ENCODE measurements at places on chromosomes 2 and 18.

GRCh38 chr2:157838442-157839161, 37.5 kb downstream of the ACVR1 start:
- DNase-seq: no peak

DNA sequence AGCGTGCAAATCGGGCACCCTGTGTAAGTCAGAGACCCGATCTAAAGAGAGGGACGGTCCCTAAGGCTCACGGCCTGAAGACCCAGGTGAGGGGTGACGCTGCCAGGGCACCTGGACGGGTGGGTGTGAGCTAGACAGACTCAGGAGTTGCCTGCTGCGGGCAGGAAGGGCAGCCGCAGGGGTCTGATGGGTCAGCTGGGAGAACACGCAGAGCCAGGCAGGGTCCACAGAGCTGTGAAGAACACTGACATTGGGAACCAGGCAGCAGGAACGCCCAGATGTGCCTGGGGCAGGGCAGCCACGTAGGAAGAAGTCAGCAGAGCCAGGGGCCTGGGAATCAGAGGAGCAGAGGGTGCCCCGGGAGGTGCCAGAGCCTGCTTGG, 25.9 kb downstream of the HDAC4 start:
- DNase-seq: no peak

GRCh38 chr18:1906421-1906820, 664.9 kb downstream of the METTL4 start:
- no peak for DNase-seq

DNA sequence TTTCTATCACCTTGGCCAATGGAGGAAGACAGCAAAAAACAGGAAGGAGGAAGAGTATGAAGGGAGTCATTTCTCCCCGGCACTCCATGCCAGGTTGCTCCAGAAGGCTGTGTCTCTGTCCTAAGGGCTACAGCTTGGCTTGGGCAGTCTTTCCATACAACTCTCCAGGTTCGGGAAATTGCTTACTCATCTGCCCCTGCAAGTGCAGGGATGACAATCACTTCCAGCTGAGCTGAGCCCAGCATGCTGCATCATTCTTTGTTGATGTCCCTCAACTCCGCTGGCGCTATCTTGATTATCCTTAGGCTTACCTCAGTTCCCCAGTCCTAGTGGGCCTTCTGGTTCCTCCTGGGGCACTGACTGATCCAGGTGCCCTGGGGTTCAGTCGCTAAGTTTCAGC, 86.9 kb upstream of the COPS8 start:
- no peak for DNase-seq

DNA sequence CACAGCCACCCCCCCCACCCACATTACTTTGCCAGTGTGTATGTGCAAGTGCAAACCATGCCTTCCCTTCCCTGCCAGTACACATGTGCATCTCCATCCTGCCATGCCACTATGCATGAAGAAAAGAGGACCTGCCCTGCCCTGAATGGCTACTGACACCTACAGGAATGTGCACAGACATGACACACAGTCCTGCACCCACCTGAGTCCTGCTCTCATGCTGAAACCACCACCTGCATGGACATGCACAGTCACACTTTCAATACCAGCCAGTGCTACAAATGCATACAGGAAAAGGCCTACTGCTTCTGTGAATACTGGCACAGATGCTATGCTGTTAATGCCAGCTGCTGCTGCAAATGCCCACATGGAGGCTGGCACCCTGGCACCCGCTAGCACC, 334.4 kb upstream of the DLGAP1 start:
- DNase-seq: no peak

GRCh38 chr18:80198391-80198790, 48.9 kb downstream of the PARD6G start:
- DNase-seq: no peak

DNA sequence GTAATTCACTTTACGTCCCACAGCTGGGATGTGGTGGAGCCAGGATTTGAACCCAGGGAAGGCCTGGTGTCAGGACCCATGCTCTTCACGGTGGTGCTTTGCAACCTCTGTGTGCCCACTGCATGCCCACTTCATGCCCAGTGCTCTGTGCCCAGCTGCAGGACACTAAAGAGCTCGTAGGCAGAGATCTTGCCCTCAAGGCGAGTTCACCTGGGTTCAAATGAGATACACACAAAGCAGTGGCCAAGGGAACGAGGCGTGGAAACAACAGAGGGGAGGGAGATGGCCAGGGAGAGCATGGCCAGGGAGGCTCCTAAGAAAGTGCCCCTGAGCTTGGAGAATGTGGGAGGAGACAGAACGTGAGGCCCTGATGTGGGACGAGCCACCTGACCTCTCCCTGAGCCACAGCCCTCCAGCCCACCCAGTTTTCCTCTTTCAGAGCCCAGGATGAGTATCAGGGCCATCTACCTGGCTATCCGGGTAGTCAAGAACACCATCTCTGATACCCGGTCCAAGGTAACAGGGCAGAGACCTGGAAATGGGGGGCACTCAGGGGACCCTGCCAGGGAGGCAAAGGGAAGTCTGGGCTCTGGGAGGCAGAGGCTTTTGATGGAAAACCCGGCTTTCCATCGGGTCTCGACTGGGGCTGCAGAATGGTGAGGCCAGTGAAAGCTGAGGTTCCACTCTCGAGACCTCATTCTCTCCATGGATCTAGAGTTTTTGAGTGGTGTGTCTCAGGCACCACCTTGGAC, 20.4 kb downstream of the MROH2A start:
- DNase-seq: no peak

DNA sequence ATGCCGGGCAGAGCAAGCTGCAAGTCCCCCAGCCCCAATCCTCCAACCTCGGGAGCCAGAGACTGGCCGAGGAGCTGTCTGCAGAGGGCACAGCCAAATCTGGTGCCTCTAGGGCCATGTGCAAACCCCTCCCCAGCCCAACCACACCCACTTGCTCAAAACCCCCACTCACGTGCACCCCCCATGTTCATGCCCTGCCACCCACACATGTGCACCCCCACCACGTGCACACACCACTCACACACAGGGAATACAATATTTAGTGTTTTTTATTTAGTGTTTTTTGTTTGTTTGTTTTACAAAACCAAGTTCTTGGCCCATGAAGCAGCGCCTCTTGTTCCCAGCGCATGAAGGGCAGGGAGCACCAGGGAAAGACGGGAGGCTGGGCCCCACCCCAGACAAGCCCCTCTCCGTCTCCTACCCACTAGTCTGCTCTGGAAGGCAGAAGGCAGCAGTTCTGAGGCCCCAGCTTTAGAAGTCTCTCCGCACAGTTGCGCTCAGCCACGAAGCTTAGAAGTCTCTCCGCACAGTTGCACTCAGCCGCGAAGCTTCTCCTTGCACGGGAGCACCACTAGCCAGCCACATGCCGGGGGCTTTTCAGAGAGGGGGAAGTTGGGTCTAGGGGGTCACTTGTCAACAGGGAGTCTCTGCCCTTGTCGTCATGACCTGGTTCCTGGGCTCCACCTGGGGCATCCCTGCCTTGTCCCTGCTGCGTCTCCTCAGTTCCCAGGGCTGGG, 276.1 kb upstream of the HDAC4 start:
- no peak for DNase-seq

DNA sequence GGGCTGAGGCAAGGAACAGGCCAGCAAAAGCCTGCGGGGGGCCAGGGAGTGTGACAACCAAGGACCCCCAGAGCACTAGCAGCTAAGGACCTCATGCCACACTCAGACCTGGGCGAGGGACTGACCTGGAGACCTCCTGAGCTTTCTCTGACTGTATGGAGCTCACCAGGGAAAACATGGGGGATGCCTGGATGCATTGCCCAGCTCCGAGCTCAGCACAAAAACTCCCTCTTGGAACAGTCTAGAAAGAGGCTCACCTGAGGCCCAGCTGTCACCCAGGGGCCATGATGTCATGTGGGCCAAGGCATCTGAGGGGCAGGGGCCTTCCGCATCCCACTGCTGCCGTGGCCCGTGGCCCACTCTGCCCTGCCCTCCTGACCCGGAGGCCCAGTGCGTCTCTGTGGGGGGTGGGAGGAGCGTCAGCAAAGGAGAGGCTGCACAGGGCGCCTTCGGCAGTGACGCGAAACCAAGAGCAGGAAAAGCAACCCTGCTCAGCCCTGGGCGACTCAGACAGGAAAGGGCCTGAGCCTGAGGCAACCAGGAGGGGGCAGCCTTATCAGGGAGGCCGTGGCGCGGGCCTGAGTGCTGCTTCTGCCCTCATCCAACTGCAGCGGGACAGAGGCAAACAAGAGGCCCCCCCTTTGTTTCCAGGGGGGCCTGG, 57.3 kb upstream of the ALPP start:
- DNase-seq: no peak

- DNase-seq: no peak
Measured at GRCh38 chr2:49049161-49049560, 105.2 kb downstream of the FSHR start.

- DNase-seq: no peak
Measured at GRCh38 chr2:21423854-21424253, 300.1 kb downstream of the TDRD15 start.

GRCh38 chr18:68935686-68936085, 137.8 kb downstream of the CCDC102B start:
- no peak for DNase-seq

Data from GM13977 (cell line).